Stimulated activated CD4-positive, alpha-beta T cell treated with anti-CD3 and anti-CD28 coated beads, Interleukin-1b, Interleukin-23, amount 100 ng/mL, for 1 hour (primary cell): ENCODE measurements at places on chromosomes 2 and 18.

DNA sequence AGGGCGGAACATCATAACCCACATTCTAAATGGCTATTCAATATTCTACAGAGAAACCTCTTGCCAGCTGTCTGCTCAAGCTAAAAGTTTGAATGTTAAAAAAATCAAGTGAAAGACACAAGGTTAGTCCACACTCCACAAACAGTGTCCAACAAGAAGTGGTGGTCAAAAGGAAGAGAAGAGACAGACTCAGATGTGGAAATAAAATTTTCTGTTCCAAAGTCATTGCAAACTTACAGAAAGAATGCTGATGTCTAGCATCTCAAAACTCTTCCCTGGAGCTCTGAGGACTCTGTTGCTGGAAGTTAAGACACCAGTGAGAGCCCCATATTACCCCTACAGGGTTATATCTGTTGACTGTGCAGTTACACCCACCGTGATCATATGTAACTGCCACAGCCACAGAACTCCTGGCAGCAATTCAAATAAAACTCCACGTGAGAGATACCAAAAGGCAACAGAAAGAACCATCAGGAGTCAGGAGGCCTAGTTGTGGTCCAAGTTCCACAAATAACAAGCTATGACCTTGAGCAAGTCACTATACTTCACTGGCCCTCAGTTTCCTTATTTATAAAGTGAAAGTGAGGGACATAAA lies 60.9 kb downstream of the AAK1 start:
- DNase-seq: no peak

- DNase-seq: no peak
Observed at GRCh38 chr18:21593540-21594257, 6.8 kb downstream of the ESCO1 start.

GRCh38 chr2:109694190-109694589 lies 80.0 kb downstream of the SOWAHC start:
- DNase-seq: no peak

DNA sequence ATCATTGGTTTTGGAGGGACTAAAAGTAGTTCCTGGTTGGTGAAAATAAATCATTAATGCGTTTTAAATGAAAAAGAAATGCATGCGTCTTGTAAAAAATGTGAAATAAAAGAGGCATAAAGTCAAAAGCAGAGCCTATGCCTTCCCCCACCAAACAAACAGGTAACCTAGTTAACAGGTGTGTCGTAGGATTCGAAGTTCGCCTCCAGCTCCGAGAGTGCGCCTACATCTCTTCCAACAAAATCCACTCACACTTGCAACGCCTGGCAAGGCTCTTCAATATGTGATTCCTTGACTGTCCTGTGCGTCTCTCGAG lies 677 bp upstream of the SMAD4 start:
- DNase-seq: no peak

- DNase-seq: no peak
Observed at GRCh38 chr2:32697156-32697555, 69.3 kb downstream of the TTC27 start.

- no peak for DNase-seq
Observed at GRCh38 chr2:237279012-237279768, 134.8 kb downstream of the COL6A3 start.

GRCh38 chr2:173598525-173598924 lies 243.9 kb downstream of the CDCA7 start:
- no peak for DNase-seq

- no peak for DNase-seq
Observed at GRCh38 chr2:16154501-16155280, 214.3 kb downstream of the MYCN start.

- DNase-seq: no peak
Observed at GRCh38 chr2:209525834-209526281, 102.0 kb downstream of the MAP2 start.

DNA sequence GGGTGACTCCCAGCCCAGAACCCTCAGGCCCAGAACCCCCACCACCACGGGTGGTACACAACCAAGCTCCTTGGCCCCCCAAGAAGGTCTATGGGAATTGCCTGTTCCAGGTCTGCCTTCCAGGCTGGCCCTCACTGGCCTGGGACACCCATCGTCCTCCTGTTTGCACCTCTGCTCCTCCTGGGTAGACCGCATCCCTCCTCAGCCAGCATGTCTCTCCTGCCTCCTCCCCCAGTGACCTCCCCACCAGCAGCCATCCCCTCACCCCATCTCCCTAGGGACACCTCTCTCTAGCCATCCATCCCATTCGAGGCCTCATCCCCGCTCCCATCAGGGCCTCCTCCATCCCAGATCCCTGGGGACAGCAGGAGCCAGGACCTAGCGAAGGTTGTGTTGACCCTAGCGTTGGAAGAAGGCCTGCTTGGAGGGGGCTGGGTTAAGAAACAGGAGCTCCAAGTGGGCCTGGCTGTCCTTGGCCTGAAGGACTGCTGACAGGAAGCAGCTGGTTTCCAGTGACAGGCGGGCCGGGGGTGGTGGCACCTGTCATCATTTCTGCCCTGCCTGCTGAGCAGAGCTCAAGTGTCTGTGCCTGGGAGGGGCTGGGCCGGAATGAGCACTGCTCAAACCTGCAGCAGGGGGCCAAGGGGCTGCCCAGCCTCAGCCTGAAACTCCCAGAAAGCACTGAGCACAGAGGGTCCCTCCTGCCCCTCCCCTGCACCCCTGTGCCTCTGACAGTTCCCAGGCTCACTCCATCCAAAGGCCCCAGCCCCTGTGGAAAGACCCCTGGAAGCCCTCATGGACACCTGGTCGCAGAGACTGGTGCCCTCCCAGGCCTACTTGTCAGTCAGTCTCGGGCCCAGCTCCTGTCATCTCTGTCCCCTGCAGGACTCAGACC lies 96.0 kb upstream of the OTOS start:
- no peak for DNase-seq

DNA sequence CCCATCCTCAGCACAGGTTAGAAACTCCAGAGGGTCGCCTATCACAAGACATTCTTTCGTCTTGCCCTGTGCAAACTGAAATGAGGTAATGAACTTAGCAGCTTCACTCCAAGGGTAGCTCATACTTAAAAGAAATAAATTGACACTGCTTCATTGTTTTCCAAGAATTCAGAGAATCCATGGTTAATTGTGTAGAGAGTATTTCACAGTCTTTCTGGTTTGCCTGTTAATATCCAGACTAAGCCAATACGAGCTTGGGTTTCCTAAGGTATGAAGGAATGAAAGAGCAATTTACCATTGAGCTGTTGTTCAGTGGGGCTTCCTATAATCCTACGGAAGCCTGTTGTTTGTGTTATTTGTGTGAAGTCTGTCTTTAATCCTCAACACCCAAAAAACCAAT lies 58.7 kb downstream of the FAM124B start:
- no peak for DNase-seq

DNA sequence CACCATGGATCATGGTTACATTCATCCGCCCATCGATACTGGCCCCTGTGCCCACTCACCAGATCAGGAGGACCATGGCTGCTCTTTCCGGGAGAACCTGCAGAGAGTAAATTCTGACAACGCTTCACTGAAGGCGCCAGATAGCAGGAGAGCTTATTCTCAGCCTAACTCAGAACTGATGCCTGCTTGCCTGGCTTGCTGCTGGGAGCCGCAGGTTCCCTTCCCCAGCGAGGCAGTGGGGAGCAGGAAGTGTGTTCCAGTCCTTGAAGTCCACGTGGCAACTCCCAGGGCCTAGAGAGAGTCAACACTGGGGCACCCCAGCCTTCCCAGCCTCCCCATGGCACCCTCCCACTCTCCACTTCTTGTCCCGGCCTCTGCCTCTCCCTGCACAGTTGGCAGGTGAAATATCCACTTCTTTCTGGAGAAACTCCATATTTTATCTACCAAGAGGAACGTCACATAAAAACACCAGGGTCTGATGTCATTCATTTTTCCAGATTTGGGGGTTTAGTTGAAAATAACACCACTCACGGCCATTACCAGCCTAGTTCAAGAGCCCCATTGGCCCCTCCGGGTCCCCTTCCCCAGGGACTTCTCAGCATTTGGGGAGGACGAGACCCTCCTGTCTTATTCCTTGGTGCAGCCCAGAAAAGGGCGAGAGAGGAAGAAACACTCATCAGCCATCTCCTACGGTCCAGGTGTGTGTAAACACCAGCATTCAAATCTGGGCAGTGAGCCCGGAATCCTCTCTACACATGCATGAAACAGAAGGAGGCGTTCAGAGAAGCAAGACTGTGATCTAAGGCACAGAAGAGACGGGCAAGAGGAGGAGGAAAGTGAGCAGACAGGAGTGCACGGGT lies 3.5 kb upstream of the TUBB6 start:
- DNase-seq: no peak

- no peak for DNase-seq
Observed at GRCh38 chr2:129760669-129761068, 218.8 kb upstream of the RAB6C start.

GRCh38 chr2:19747310-19748072 lies 154.3 kb downstream of the TTC32 start:
- DNase-seq: no peak

DNA sequence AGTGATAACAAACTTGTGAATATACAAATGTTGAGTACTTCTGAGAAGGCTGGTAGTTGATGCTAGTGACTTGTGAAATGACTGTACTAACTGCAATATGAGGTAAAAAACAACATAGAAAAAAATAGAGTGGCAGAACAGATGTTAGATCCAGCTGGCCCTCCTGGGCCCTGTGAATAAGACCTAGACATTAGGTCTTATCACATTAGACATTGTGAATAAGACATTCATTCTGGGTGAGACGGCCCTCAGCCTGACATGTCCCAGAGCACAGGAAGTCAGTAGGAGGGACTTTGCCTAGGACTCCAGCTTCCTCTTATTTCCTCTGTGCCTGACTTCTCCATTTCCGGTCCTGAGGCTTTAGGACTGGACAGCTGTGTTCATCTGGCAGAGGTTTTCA lies 22.9 kb downstream of the DOK1 start:
- DNase-seq: no peak

DNA sequence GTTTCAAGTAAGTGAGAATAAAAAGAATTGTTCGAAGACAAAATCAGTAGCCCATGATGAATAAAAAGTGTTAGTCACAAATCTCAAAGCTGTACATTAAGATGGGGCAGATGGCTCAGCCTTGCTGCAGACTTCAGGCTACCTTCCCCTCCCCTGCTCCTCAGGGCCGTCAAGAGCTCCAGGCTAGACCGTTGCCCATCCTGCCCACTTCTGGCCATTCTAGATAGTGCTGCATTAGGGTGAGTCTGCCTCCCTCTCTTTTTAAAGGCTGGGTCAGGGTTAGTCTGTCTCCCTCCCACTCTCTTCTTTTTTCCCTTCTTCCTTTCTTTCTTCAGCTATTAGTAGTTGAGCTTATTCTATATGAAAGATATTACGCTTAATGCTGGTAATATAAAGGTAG lies 86.0 kb downstream of the MAPRE2 start:
- no peak for DNase-seq

DNA sequence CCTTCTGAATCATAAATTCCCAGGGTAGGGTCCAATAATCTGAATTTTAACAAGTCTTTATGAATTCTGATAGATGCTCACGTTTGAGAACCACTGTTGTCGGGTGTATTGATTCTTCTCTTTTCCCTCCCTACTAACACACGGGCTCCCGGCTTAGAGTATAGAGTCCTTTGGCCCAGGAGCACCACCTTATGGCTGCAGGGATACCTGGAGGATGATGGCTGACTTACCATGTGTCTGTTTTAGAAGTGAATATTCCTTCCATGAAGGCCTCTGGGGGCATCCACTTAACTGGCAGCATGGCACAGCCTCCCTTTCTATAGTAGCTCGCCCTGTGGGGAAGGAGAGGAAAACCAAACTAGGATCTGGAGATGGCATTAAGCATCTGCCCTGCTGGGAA lies 91.7 kb downstream of the CLIP4 start:
- DNase-seq: no peak

- DNase-seq: no peak
Observed at GRCh38 chr2:8500124-8501054, 181.5 kb upstream of the ID2 start.

- no peak for DNase-seq
Observed at GRCh38 chr2:22748909-22749308, 636.1 kb upstream of the KLHL29 start.

GRCh38 chr18:79409313-79409712 lies 13.6 kb downstream of the NFATC1 start:
- DNase-seq: no peak

DNA sequence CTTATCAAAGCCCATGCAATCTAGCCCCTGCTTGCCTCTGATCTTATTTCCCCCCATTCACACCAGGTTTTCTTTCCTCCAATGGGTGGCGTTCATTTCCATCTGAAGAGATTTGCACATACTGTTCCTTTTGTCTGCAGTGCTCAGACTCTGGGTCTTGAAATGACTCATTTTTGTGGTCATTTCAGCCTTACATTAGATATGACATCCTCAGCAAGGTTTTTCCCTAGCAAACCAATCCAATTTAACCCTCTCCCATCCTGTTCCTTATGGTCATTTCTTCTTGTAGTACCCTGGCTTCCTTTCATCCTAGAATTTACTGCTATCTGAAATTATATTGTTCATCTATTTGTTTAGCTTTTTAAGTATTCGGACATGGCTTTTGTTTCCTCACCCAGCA lies 42.5 kb upstream of the SCN1A start:
- DNase-seq: no peak

- DNase-seq: no peak
Observed at GRCh38 chr2:19722531-19722971, 179.2 kb downstream of the TTC32 start.

DNA sequence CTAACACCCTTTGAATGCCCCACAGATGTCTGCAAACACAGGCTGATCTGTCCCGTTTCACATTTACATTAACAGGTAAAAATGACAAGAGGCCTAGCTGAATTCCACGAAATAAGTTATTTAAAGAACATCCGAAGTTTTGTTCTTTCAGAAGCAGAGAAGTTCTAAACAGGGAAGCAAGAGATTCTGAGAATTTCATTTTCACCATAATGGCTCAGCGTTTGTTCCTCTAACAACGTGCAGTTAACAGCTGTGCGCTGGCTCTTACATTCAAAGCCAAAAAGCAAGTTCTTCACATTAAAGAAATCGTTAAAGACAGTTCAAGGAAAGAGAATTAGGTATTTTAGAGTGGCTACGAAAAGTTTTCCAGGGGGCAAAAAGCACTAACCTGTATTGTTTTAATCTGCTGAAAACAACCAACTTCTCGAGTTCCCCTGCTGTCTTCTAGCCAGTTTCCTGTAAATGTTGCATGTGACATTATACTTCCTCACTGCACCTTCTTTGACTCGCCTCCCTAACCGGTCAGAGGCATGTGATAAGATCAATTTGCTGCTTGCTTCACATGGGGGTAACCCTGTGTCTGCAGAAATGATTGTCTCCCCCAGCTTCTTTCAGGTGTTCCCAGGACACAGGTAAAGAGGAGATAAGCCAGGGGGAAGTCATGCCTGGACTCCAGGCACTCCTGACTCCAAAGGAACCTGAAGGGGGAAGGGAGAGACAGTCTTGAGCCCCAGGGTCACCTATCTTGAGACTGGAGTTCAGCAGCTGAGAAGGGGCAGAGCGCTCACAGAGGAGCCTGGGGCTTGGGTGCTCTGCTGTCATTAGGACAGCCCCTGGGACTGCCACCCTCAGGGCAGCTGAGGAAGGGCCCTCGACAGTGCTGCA lies 36.8 kb upstream of the WIPF1 start:
- DNase-seq: peak; percentile 12
